ENCODE measurements at places on chromosomes 2 and 18.

- DNase-seq = no peak
These were observed 82.0 kb downstream of the DYM start for GRCh38 chr18:49378458-49378857.

- DNase-seq = peak; percentile 25
These were observed 46.8 kb downstream of the RHBDD1 start for GRCh38 chr2:226882606-226883005.

DNA sequence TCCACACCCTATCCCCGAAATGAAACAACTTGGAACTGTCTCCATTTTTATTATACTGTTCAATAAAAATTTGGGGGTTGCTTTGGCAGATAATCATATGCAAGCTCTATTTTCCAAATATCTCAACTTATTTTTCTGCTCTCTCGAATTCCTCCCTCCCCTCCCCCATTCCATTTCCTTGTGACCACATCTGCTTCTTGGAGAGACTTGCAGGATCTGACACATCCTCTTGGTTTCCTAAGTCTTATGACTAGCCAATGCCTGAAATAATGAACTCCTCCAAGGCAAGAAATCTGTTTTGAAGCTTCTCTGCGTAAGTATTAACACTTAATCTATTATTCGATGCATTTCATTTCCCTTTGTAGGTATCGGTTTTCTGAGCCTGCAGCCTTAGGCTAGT is 16.1 kb downstream of the TGIF1 start:
- peak; percentile 88 for DNase-seq

- DNase-seq = no peak
These were observed 52.6 kb downstream of the SMAD2 start for GRCh38 chr18:47877892-47878291.

GRCh38 chr2:56337342-56337741 is 153.6 kb downstream of the CCDC85A start:
- no peak for DNase-seq

DNA sequence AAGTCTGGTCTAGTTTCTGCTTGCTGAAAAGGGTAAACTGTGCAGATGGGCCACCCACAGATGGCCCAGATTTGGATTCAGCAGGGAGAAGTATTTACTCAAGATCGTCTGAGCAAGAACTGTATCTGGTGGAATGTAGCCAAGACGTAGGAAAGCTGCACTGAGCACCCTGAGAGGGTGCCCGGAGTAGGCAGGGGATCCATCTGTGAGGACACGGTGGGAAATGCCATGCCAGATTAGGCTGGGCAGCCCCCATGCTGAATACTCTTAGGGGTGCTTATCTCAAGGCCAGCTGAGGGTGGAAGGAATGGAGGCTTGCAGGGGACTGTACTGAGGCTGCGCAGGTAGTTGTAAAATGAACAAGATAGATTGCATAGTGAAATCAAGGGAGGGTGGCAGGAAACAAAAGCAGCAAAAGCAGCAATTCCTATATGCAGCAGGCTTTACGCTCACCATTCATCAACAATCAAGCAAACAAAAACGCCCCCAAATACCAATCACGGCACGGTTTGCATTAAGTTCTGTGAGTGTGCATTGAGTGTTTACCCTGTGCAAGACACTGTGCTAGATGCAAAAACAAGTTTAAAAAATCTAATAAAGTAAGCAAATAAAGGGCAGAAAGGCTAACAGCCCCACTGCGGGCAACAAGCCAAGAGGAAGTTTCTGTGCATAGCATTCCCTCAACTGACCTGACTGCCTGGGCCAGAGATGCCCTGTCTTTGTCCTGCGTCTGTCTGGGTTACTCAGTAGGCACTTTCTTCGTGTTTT is 32.2 kb upstream of the LPIN2 start:
- DNase-seq = no peak

- no peak for DNase-seq
These were observed 96.8 kb downstream of the ST6GAL2 start for GRCh38 chr2:106789185-106789584.

- peak; percentile 82 for DNase-seq
These were observed 87.2 kb upstream of the POU3F3 start for GRCh38 chr2:104766683-104767082.

DNA sequence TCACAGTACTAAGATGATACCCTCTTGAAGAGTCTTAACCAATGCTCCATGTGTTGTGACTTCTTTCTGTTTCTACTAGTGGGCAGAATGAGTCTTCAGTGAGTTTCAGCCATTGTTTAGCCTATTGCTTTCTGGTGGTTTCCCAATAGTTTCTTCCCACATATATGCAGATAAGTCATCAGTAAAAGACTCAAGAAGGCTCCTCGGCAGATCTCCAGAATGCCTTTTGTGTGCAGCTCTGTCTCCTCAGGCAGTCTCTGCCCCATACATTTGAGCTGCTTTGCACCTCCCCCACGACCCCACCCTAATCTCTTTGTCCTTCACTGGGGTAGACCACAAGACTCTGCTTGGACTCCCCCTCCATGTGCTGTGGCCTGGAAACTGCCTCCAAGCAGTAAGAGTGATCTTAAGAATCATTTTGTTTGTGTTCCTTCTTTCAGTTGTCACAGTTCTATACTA is 71.6 kb upstream of the CHRNA1 start:
- peak; percentile 99 for DNase-seq

- DNase-seq = peak; percentile 81
These were observed 208.6 kb downstream of the CMPK2 start for GRCh38 chr2:6657136-6657535.

DNA sequence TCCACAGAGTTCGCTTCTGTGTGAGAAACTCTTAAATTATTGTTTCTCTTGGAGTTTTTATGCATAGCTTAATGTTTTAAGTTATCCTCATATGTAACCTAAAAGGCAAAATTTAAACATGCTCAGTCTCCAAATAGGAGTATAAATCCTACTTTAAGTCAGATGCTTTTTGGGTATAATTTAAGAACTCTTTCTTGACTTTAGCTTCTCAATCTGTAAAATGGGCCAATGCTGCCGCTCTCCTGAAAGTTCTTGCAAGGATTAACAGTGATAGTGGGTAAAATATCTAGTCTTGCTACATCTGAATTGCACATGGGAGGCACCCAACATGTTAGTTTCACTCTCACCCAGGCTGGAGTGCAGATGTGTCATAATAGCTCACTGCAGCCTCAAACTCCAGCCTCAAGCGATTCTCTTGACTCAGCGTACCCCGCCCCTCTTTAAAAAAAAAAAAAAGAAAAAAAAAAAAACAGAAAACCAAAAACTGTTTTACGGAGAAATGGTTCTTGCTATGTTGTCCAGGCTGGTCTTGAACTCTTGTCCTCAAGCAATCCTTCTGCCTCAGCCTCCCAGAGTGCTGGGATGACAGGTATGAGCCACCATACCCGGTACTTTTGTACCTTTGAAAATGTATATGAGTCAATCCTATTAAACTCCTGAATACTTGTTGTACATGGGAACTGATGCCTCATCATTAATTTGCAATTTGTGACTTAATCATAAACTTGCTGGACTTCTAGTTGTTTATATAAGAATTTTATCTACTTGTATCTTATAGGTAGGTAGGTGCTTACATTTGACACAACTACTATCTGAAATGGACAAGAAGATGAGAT is 1.8 kb downstream of the FBXO48 start:
- DNase-seq = peak; percentile 50

GRCh38 chr18:75208836-75209128 is 157 bp downstream of the PTGR3 start:
- no peak for DNase-seq

DNA sequence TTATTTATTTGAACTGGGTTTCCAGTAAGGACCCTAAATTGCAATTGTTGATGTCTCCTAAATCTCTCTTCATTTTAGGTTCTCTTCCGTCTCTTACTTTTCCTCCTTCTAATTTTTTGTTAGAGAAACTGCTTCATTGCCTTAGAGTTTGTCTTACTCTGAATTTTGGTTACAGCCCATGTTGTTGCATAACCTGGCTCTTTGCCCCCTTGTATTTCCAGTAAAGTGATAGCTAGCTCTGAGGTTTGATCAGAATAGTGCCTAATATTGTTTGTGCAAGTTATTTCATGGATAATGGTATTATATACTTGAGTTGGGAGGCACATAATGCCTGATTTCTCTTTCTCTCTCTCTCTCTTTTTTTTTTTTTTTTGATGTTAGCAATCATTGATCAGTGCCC is 71.8 kb downstream of the MGAT5 start:
- DNase-seq = no peak

- no peak for DNase-seq
These were observed 873.0 kb downstream of the CPS1 start for GRCh38 chr2:211429256-211429920.

GRCh38 chr2:160432633-160433032 is 61.0 kb downstream of the RBMS1 start:
- peak; percentile 71 for DNase-seq

DNA sequence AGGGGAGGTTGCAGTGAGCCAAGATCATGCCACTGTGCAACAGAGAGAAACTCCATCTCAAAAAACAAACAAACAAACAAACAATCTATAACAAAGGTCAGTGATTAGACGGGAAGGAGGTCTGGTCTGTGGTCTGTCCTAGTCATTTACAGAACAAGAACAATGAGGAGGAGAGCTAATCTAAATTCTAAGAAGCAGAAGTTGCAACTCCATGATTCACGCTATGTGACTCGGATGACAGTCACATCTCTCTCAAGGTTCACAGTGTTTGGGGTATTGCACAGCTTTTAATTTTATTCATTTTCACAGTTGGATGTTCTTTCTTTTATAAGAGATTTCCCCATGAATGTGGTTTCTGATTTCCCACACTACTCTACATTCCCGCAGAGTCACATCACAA is 218.7 kb upstream of the PIEZO2 start:
- DNase-seq = peak; percentile 9

DNA sequence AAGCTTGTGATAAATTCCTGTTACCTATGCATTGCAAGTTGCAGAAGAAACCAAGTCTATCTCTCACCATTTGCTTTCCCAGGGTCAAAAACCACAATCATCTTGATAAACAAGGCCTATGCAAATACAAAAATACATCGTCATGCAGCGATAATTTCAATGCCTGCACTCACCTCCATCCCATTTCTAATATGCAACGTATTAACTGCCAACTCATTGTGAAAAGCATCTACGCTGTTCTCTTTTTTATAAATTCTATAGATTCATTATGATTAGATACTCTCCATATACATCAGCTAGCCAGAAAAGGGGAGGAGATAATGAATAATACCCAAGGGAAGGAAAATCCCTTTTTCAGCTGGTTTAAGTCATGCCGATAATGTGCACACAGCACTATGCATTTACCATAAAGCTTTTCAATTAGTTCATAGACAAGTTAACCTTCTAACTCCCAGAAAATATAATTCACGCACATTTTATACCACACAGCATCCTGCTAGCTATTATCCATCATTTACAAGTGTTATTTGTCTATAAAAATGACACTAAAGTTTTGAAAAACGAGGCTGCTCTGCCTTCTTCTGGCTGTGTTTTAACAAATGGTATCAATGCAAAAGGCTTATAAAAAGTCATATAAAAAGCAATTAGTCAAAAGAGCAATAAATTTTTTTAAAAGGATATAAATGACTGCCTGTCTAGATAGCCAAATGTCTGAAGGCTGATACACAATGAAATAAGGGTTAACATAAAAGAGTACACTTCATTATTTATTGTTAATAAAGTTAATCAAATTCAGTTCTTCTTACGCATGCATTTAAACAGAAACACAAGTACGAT is 77.6 kb downstream of the AFF3 start:
- DNase-seq = no peak

DNA sequence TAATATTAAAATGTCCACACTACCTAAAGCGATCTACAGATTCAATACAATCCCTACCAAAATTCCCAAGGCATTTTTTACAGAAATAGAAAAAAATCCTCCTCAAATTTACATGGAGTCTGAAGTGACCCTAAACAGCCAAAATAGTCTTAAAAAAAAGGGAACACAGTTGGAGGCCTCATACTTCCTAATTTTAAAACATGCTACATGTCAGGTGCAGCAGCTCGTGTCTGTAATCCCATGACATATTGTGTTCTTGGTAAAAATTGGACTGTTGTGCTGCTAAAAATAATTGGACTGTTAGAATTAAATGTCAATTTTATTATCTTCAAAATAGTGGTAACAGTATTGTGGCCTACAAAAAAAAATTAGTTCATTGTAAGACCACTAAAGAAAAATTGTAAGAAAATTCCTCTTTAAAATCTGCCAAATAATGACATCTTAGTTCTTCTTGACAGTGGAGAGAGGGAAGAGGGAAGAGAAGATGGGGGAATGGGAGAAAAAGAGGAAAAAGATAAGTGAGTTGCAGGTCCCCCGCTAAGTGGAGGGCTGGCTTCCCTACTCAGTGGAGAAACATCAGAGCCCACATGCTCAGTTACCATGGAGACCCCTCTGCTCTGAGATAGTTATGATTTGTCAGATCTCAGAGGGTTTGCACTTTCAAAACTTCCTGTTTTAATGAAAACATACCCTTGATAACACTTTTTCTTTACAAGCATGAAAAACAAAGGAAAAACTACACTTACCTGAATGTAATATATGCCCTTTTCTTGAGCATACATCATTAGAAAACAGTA is 46.5 kb downstream of the UNC50 start:
- no peak for DNase-seq

DNA sequence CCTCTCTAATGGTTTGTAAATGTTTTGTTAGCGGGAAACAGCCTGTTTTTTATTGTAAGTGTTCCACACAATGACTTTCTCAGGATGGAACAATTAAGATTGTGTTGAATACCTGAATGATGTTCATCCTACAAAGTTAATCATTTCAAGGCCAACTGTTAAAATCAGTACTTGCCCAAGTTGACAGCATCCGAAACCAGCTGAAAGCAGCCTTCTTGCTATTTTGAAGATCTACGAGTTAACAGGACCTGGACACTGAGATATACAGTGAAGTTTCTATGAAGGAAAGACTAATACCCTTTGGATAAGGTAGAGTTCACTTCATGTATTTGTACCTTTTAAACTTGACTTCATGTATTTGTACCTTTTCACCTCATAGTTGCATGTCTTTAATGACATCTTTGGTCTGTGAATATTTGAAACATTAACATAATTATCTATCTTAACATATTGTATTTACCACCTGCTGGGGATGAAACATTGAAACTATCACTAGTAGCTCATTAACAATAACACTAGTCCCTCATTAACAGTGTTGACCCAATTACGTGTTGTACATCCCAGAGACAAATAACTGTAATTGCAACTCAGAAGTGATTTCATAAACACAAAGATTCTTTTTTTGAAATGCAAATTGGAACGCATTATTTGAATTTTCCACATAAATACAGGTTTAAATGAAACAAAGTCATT is 556.0 kb upstream of the MEX3C start:
- DNase-seq = no peak

GRCh38 chr18:23964282-23965238 is 50.0 kb upstream of the TTC39C start:
- DNase-seq = no peak

- DNase-seq = no peak
These were observed 45.4 kb upstream of the ASB18 start for GRCh38 chr2:236309669-236310029.

All from fibroblast of skin of abdomen (primary cell).